ENCODE measurements at places on chromosomes 4 and X.

- DNase-seq = no peak
Observed at GRCh38 chrX:152850465-152850864, 19.6 kb downstream of the NSDHL start.

GRCh38 chr4:1043651-1044468, 32.4 kb downstream of the FGFRL1 start:
- DNase-seq = no peak

DNA sequence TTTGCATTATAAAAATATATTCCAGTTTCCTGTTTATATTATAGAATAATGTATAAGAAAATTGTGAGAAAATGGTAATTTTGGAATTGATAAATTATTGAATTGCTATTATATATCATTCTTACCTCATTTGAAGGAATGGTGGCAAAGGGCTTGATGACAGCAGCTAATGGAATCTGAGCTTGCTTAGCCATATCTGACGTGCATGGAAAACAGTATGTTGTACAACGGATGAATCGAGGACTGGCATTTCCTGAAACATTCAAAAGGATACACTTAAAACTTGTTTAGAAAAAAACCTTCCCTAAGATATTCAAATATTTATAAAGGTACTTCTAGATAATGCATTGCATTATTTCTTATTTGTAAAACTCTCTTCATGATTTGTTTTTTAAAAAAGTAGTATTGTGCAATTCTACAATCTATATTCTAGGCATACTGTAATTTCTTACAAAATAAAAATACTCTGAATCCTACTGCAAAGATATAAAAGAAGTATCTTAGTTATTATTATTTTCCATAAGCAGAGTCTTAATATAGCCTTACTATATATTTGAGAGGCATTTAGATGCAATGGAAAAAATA, 38.3 kb downstream of the SEC24D start:
- no peak for DNase-seq

- no peak for DNase-seq
Observed at GRCh38 chrX:69131886-69132285, 33.4 kb downstream of the PJA1 start.

DNA sequence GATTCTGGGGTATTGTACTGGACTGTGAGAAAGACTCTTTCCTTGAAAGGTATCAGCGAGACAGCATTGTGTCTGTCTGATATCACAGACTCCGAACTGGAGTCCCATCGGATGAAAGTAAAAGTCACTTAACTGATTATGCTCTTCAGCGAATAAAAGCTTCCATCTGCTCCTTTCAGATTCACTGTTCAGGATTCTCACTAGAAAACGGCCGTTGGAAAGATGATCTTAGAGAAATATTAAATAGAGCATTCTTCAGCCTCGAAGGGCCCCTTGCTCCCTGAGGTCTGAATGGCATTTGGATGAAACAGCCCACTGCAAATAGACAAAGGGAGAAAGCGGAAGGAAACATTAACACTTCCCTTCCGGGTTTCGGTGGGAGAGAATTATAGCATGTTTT, 416.2 kb upstream of the PRKX start:
- no peak for DNase-seq

- DNase-seq = no peak
Observed at GRCh38 chr4:102641793-102642192, 119.0 kb downstream of the MANBA start.

DNA sequence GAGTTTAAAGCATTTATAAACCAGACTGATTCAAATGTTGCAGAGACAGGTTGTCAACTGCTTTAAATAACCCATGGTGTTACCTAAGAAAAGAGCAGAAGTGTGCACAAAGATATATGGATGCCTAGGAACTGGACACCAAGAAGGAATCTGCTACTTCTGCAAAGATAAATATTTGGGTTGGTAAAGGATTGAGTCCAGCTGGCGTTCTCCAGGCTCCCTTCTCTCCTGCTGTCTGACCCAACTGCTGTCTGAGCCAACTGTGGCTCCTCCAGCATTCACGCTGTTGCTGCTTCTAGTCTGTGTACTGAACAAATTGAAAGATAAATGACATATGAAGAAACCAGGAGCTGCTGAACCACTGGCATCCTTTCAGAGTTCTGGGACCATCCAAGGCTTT, 1167.8 kb upstream of the PRKX start:
- no peak for DNase-seq

DNA sequence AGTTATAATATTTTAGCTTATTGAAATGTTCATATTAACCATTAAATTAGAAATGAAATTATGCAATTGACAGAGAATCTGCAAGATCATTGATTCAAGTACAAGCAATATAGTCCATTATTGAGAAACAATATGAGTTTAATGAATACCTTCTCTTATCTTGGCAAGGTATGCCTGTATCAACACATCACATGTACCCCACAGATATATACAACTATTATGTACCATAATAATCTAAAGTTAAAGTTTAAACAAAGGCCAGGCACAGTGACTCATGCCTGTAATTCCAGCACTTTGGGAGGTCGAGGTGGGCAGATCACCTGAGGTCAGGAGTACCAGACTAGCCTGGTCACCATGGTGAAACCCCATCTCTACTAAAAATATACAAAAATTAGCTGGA, 514.7 kb downstream of the PCDH7 start:
- DNase-seq = no peak

DNA sequence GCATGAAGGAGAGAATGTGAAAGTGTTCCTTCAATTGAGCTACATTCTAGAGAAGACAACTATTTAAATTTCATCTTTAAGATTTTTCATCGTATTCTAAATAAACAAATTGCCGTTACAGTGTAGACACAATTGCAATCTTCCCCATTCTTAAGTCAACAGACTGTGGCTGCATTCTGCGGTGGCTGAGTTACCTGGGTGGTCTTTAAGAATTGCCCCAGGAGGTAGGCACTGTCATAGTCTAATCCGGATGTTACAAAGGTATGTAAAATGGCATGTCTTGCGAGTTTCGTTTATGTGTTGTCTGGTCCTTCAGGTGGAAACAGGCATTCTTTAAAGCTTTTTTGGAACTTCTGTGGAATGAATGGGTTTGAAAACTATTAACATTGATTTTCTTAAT, 586.1 kb upstream of the PITX2 start:
- DNase-seq = no peak

DNA sequence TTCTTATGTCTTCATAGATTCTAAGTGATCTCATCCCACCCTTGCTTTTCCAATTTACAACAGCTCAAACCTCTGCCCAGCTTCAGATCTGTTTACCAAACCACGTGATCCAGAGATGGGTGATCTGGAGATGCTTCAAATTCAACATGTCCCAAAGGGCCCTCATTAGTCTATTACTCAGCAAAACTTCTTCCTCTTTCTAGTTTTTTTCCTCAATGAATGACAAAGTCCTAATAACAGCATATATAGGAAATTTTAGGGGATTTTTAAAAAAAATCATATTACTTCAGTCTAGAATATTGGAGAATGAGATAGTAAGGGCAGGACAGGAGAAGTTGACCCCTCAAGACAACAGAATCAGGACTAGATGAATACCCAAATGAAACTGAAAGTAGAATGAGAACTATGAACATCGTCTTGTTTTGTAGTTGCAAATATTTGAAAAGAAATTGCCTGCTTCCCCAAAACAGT, 127.1 kb downstream of the CFAP299 start:
- DNase-seq = no peak

DNA sequence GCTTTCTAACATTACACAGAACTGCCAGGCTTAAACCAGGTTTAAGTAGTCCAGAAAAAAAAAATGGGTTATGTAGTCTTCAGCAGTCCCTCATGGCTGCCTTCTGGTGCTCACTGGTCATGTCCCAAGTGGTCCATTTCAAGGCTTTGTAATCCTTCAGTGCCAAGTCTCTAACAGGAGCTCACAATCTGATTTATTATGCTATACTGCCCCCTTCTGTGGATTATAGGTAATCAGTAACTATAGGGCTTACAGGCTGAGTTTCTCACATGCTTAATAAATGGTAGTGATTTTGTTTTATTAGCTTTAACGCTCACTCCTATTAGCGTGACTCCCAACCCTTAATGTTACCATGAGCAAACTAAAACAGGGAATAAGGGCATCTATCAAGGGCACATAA, 92.5 kb upstream of the EDA2R start:
- no peak for DNase-seq

DNA sequence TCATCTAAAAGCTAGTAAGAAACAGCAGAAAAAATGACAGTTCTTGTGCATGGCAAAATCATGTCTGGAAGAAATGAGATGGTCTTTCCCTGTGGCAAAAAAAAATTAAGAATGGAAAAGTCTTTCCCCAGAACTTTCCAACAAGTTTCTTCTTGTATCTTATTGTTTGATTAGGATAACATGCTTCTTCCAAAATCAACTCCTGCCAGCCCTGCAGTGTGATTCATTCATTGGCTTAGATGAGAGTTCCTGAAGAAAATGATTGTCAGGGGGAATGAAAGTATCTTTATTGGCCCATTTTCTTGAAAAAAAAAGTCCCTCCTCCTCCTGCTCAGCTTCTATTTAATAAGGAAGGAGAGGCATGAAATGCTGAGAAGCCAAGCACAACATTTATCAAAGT, 407.7 kb downstream of the ARAP2 start:
- no peak for DNase-seq

DNA sequence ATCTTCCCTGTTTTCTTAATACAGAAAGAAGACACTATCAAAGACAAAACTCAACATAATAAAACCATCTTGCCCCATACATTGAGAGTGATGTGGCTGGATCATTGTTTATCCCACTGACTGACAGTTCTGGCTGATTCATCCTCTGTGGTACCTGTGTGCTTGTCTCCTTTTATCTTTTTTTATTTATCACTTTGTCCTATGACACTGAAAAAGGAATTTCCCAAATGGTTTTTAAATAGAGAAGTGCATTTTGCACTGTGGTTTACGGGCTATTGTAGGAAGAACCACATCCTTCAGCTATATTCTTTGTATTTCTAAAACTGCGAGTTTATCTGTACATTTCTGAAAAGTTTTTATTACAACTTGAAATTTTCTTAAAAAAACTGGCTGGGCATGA, 15.0 kb downstream of the TTC29 start:
- no peak for DNase-seq

DNA sequence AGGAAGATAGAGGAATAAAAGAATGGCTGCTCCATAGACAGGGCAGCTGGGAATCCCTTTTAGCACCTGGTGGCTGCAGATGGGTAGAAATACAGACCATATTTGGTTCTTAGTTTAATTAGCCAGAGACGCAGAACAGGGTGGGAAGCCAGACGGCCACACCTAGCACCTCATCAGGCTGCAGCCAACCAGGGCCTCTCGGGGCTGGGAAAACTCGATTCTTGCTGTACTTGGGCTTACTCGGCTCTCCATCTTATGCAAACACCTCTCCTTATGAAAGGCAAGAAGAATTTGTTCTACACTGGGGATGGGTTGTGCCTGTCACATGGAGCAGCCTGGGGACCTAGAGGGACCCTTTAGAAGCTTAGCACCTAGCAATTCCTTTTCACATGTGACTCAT, 19.7 kb downstream of the IRAK1 start:
- no peak for DNase-seq

- no peak for DNase-seq
Observed at GRCh38 chrX:790783-791360, 160.3 kb downstream of the SHOX start.

DNA sequence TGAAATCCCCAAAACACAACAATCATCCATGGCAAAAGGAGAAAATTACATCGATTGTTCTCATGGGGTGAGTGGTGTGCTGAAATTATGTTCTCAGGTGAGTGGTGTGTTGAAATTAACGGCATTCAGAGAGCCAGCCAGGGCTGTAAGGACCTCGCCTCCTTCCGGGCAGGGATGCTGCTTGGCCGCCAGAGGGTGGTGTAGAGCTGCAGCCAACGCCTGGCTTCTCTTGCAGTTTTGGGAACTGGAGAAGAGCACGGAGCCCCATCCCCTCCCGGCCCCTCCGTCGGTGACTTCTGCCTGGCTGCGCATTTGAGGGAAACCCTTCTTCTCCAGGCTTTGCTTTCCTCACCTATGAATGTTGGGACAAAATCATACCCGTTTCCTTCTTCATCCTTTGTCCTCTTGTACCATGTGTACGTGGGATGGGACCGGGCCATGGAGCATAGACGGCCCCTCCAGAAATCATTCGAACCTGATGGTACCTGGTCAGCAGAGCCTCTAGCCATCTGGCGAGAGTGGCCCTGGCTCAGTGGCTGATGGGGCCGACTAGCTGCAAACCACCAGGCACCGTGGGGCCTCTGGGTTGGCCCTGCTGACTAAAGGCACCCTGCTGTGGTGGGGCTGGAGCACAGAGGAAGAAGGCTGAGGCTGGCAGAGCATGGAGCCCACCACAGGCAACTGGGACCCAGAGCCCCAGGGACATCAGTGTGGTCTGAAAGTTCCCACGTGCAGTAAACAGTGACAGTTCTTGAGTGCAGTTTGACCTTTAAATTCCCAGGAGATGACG, 28.4 kb downstream of the TRMT44 start:
- no peak for DNase-seq

DNA sequence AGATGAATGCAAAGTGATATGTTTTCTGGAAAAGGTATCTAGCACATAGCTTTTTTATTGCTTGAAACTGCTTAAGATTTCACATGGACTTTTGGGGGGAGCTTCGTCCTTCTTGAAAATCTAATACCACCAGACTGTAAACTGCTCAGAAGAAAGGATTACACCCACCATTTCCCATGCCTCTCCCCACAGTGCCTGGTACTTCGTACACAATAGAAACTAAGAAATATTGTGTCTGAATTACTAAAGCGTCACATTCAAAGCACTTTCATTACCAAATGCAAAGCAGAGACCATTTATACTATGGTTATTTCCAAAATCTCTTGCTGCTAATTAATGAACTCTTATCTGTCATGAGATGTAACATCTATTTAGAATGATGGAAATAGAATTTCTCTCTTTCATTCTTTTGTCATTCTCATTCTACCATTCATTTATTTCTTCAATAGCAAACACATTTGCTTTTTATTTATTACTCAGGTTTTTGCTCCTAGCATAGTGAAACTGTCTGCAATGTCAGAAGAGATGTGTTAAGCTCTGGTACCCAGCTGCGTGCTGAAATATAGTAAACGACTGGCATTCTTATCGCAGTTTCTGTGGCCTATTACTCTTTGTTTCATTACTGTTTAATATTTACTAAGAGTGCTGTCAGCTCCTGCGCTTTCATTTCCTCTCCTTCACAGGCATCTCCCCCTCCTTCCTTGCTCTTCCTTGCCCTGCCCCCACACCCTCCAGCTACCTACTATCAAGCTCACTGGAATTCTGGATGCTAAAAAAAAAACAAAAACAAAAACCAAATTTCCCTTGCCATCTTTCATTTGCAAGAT, 51.4 kb upstream of the RAPGEF2 start:
- DNase-seq = no peak

GRCh38 chrX:132958091-132958703, at the start of gene HS6ST2:
HS6ST2 (minus strand) TSS chrX:132958629.
- DNase-seq = no peak

DNA sequence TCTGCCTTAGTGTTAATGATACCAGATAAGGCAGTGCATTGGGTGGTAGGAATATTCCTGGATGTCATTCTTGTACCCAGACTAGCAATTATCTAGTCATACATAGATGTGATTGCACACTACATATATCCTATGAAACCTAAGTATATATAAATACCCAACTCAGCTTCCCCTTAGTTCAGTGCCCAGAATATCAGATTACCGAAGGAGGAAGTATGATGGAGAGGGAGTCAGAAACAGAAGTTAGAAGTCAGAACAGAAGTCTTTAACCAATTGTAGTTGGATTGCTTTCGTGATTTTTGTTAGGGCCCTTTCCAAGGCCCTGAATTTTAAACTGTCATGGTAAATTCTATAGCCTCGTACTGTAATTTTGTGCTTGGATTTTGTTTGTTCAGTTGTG, 42.9 kb downstream of the MOB1B start:
- DNase-seq = no peak

GRCh38 chr4:172978848-172979247, 189.8 kb upstream of the GALNT7 start:
- DNase-seq = no peak

Data from activated CD4-positive, CD25-positive, alpha-beta regulatory T cell (primary cell).